ENCODE measurements at places on chromosomes 1 and 21.
A peak's percentile ranks its signal among the peaks of the same experiment; 100 is the strongest.

DNA sequence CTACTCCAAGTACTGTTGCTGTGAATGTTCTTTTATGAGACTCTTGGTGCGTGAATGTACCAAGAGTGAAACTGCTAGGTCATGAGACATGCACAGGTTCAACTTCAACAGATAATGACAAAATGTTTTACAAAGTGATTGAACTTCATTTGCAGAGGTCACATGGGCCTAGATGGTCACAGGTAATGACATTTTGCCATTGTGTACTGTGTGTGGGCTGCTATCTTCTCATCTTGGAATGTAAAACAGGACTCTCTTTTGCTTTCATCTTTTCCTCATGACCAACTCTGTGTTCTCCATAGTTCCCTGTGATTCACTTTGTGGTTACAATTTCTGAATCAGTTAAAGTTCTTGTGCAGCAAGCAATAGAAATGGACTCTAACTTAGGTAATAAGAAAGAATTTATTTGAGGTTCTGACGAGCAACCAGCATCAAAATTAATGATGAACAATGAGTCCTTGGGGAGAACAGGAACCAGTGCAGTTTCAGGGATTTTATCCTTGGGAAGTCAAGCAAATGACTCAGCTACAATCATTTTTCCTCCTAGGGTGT, 16.2 kb upstream of the TSNAX start:
- DNase-seq: peak; percentile 48

DNA sequence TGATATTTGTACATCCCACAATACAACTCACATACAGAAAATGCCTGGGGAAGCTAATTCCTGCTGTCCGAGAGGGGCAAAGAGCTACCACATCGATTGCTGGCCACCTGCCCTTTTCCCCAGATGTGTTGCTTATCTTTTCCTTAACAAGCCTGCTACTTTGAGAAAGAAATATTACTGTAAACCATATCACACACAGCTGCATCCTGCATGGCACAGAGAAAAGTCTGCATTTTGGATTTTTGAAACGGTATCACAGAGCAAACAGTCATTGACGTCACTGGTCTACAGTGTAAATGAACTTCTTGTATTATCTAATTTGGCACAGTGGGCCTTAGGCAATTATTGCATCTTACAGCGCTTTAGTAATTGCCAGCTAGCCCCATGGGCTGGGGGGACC, 164.7 kb downstream of the CLIC6 start:
- DNase-seq: no peak

GRCh38 chr1:160177231-160177630, 13.1 kb upstream of the CASQ1 start:
- DNase-seq: peak; percentile 42

DNA sequence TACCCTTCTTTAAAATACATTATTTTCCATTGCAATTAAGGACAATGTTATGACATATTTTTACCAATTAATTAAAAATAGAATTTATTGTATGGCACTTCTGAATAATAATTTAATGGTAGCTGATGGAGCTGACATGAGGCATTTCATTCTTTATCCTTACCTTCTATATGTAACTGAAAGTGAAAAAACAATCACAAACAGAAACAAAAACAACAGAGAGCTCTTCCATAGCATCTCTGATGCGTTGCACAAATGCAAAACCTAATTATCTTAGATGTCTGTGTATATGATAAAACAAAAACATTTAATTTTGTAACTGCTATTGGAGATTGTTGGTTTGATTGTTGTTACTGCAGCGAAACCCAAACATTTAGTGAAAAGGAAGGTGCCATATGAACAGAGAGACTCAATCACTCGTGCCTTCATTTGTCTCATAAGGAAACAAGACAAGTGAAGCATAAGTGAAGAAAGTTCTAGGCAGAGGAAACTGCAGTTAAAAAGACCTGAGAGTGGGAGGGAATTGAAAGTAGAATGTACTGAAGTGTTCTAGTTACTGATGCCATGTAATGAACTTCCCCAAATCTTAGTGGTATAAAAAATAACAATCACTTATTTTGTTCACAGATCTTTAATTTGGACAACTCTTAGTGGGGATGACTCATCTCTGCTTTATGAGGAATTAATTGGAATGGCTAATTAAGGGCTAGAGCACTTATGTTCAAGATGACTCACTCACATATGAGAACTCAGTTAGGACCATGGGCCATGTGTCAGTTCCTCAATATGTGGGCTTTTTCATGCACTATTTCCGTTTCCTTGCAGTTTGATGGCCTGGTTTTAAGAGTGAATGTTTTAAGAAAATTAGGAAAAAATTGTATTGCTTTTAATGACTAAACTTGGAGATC, 245.0 kb upstream of the OLFM3 start:
- no peak for DNase-seq

GRCh38 chr1:38992412-38993111, 1.5 kb downstream of the AKIRIN1 start:
- DNase-seq: peak; percentile 33

GRCh38 chr1:110628323-110629105, 22.4 kb upstream of the KCNA2 start:
- no peak for DNase-seq

GRCh38 chr1:43789604-43790550, 82.5 kb downstream of the ST3GAL3 start:
- DNase-seq: no peak

GRCh38 chr1:93459126-93459525, 11.2 kb downstream of the FNBP1L start:
- DNase-seq: no peak

DNA sequence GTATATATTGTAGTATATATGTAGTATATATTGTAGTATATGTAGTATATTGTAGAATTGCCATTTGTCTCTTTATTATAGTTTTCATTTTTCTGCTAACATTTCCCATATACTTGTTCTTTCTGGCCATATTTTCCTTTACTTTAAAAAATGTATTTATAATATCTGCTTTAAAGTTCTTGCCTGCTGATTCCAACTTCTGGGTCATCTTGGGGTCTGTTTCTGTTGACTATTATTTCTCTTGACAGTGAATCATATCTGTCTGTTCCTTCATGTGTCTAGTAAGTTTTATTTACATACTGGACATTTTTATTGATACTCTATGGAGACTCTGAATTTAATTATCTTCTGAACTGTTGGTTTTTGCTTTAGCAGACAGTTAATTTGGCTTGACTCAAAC, 45.9 kb downstream of the MARK1 start:
- DNase-seq: no peak

GRCh38 chr21:41086569-41086968, 81.4 kb upstream of the BACE2 start:
- DNase-seq: no peak

GRCh38 chr1:192303029-192303428, 13.8 kb upstream of the RGS21 start:
- DNase-seq: no peak

- no peak for DNase-seq
Measured at GRCh38 chr1:221527302-221527701, 214.6 kb downstream of the DUSP10 start.

DNA sequence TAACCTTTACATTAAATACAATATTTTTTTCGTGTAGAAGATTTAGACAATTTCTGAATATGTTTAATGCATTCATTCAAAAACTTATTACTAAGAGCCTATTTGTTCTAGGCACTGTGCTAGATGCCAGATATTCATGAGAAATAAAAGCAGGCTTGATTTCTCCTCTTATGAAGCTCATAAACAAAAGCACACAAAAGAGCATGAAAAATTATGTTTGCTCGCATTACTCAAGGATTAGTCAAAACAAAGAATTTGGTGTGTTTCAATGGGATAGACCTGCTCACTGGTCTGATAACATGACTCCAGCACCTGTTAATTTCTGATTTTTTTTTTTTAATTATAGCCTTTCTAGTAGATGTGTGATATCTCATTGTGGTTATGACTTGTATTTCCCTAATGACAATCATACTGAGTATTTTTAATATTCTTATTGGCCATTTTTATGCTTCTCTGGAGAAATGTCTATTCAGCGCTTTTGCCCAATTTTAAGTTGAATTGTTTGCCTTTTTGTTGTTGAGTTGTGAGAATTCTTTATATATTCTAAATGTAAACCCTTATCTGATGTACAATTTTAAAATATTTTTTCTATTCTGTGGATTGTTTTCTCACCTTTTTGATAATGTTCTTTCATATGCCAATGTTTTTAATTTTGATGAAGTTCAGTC, 382.3 kb upstream of the ADGRL4 start:
- DNase-seq: no peak

GRCh38 chr1:50268049-50268448, 155.2 kb downstream of the DMRTA2 start:
- no peak for DNase-seq

DNA sequence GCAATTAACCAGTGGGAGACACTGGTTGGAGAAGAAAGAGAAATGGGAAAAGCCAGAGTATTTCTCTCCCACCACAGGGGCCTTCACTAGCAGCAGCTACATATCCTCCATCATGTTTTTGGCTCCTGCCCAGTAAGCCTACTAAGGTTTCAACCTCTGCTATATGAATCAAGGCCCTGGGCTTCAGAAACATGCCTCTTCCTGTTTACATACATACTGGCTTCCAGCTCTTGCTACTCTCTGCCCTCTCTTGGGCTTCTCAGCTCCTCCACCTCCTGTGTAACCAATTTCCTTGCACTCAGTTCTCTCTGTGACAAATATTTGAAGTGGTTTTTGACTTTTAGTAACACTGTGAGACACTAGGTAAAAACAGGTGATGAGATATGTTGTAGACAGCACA, 80.8 kb downstream of the LRRC7 start:
- DNase-seq: no peak

DNA sequence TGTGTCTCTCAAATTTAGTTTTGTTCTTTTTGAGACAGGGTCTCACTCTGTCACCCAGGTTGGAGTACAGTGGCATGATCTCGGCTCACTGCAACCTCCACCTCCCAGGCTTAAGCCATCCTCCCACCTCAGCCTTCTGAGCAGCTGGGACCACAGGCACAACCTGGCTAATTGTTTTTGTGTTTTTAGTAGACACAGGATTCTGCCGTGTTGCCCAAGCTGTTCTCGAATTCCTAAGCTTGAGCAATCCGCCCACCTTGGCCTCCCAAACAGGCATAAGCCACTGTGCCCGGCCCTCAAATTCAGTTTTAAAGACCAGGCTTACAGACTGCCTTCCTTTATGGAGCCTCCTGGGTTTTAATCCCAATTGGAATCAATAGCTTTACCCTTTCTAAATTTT, 83.7 kb upstream of the SELENON start:
- DNase-seq: no peak

GRCh38 chr1:12404918-12405317, 175.1 kb downstream of the VPS13D start:
- no peak for DNase-seq

- DNase-seq: no peak
Measured at GRCh38 chr21:45220071-45220481, 67.6 kb downstream of the POFUT2 start.

DNA sequence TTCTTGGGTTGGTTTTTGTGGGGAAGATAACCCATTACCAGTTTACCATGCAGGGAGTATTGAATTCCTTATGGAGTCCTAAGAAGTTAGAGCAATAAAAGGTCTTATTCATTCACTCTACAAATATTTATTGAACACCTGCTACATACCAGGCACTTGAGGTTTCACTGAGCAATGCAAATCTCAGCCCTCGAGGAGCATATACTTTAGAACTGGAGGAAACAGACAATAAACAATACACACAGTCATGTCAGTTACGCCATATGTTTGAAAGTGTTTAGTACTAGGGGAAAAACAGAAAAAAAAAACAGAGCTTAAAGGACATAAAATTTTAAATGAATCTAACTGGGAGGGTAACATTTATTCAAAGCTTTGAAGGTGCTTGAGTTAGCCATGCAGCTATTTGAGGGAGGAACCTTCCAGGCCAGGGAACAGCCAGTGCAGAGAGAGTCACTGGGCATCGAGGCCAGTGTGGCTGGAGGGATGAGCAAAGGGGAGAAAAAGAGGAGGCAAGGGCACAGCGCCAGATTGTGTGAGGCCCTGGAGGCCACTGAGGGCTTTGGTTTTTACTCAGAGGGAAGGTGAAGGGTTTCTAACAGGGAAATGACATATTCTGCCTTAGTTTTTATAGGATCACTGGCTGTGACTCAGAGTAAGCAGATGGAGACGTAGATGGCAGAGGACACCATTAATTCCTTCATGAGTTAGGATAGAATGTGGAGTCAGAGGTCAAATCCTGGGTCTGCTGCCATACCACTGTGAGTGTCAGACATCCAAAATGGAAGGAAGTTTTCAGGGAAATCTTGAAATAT, 32.7 kb downstream of the C1orf21 start:
- DNase-seq: no peak

- no peak for DNase-seq
Measured at GRCh38 chr1:202585590-202585933, 124.7 kb downstream of the SYT2 start.

- DNase-seq: no peak
Measured at GRCh38 chr21:46156678-46157077, 1.3 kb upstream of the FTCD start.

GRCh38 chr1:33716976-33717688, 146.7 kb upstream of the HMGB4 start:
- DNase-seq: no peak

DNA sequence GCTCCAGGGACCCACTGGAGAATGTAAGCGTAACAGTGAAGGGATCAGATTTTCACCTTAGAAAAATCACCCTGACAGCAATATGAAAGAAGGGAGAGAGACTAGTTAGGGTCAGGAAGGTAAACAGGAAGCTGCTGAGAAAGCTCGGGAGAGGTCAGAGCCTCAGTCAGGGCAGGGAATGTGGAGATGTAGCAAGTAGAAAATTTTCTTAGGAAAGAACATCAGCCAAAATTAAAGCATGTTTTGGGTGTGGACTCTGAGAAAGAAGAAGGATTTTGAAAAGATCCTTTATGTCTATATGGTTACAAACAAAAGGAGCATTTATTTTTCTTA, 16.7 kb upstream of the ERICH3 start:
- DNase-seq: no peak

GRCh38 chr1:198966519-198966918, 327.7 kb downstream of the PTPRC start:
- DNase-seq: no peak

DNA sequence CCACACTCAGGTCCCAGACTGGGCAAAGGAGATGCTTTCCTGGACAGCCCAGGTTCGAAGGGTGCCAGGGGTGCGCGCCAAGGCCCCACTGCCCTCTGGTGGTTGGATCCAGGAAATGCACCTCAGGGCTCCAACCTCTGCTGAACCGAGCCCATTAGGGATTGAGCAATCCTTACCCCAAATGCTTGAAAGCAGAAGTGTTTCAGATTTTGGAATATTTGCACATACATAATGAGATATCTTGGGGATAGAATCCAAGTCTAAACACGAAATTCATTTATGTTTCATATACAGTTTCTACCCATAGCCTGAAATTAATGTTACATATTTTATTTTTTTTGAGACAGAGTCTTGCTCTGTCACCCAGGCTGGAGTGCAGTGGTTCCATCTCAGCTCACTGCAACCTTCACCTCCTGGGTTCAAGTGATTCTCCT, 57.4 kb downstream of the SLC9A1 start:
- DNase-seq: peak; percentile 84

GRCh38 chr1:231971397-231972110, 345.0 kb downstream of the DISC1 start:
- DNase-seq: no peak

DNA sequence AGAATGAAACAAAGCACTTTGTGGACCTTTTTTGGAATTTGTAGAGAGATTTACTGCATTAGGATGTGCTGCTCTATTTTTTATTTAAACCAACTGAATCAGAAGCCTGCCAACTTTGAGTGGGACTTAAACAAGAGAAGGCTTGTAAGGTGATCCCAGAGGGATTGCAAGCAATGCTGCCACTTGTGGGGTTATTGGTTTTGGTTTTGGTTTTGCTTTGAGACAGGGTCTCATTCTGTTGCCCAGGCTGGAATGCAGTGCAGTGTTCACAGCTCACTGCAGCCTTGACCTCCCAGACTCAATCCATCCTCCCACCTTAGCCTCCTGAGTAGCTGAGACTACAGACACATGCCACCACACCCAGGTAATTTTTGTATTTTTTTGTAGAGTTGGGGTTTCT, 32.2 kb upstream of the GNG5 start:
- no peak for DNase-seq
